Kidney (tissue), 22 donors: ENCODE measurements at places on chromosomes 16 and 17. TPM values are rescaled to one million over a fixed set of nuclear protein-coding genes. Genes with fewer than 3 reads are reported as not detected.
A peak's percentile ranks its signal among the peaks of the same experiment; 100 is the strongest.

GRCh38 chr16:2035431-2036199 lies 8.9 kb downstream of the NHERF2 start:
- DNase-seq = peak; percentile 91

DNA sequence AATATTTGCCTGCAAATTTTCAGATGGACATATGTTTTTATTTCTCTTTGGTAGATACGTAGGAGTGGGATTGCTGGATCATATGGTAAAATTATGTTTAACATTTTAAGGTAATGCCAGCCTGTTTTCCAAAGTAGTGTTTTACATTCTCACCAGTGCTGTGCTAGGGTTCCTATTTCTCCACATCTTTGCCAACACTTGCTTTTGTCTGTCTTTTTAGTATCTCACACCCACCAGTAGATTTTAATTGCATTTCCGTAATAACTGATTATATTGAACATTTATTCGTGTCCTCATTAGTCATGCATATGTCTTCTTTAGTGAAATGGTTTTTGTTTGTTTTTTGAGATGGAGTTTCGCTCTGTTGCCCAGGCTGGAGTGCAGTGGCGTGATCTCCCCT lies 58.4 kb downstream of the MRTFB start:
- DNase-seq = no peak

GRCh38 chr16:29908719-29909220 lies 8.5 kb downstream of the ASPHD1 start:
- no peak for DNase-seq

The TMC7 gene
- 1.2 TPM for total RNA-seq

DNA sequence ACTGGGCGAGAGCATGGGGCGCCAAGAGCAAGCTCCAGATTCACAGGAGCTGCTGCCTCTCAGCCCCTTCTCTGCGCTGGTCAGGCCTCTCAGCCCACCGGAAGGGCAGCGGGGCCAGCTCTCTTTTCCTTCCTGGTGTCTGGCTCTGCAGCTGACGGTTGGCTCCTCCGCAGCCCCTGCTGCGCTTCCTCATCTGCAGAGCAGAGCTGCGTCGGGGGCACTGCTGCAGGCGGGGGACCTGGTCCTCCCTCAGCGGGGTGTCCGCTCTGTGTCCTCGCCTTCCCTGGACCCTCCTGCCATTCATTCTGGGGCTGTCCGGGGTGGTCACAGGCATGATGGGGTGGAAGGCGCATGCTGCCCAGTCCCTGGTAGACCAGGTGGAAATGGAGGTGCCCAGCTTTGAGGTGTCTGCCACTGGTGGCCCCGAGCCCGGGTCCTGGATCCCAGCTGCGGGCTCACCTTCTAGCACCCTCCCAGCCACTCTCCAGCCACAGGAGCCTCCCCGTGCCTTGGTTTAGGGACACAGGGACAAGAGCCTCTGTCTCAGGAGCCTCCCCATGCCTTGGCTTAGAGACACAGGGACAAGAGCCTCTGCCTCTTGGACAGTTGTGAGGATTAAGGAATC lies 84.8 kb downstream of the IRF8 start:
- peak; percentile 61 for DNase-seq

- no peak for DNase-seq
Observed at GRCh38 chr17:50262001-50262794, 12.1 kb upstream of the TMEM92 start.

DNA sequence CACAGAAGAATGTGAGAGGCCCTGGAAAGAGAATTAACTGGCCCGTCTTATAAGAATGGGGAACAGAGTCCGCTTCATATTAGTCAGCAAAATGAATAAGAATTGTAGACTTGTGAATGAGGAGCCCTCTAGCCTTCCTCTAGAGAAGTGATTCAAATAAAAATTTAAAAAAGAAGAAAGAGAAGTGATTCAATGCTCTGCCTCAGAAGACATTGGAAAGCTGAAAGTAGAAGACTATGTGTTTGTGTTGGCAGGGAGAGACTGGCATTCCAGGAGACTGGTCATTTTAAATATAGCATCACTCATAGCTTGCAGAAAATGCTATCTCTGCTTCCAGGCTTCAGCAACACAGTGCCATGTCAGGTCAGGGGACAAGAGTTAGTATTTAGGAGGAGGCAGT lies 190.6 kb upstream of the HS3ST3A1 start:
- DNase-seq = no peak

DNA sequence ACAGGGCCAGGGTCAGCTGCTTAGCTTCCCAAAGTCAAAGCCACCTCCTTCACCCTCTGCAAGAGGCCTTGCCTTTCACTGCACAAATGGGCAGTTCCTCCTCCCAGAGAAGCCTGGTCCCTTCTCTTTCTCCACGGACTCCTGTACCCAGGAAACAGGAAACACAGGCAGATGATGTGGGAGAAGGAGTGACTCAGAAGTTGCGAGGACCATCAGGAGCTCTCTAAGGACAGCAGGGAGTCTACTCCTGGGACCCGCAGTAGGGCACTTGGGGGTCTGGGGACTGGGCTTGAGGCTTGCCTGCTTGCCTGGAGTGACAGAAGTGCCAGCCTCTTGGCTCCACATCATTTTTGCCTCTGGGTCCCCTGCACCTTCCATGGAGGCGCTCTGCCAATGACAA lies 47.4 kb upstream of the KSR1 start:
- no peak for DNase-seq
